ENCODE measurements at places on chromosomes 13 and 19.

- DNase-seq: no peak
Observed at GRCh38 chr13:111956261-111957151, 110.4 kb upstream of the SOX1 start.

DNA sequence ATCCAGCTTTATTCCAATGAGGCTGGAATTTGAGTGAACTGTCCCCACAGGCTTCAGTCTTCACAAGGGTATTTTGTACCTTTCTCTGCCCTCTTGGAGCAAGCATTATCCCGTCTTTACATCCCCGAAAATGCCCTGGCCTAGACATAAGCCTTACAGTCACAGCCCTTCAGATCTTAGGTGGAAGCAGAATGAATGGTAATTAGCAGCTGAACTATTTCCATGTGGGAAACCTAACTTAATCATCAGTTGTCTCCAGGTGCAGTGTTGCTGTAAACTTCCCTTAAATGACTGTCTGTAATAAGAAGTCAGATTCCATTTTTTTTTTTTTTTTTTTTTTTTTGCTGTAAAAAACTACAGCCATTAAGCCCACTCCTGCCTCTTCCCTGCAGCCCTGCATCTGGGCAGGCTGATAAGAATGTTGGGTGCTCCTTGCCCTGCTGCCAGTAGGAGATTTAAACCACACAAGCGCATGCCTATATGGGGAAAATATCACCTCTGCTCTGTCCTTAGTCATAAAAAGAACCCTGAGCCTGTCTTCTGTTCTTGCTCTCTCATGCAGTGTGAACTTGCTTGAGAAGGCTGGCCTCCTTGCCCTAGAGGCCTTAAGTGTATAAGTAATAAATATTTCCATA, 426.8 kb upstream of the SLITRK5 start:
- no peak for DNase-seq

- no peak for DNase-seq
Observed at GRCh38 chr13:51502153-51502651, 49.4 kb upstream of the INTS6 start.

GRCh38 chr13:100522618-100523309, 65.8 kb downstream of the GGACT start:
- no peak for DNase-seq

- no peak for DNase-seq
Observed at GRCh38 chr19:50534478-50534877, 20.8 kb upstream of the ASPDH start.

DNA sequence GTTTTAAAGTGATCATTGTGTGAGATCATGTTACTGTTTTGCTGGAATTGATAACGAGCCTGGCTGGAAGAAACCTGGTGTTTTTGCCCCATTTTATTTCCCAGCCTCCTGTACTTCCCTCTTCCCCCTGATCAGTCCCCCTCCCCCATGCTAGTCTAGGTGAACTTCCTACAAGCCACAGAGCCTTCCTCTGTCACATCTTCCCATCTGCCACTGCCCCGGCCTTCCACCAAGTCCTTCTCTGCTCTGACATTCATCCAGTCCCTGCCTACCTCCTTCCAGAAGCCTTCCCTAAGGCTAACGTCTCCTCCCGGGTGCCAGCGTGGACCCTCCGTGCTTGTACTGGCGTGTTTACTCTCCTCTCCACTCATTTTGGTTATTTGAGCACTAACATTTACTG, 14.3 kb downstream of the FARP1 start:
- DNase-seq: no peak

- DNase-seq: peak; percentile 93
Observed at GRCh38 chr19:13839130-13839937, 37.6 kb upstream of the NANOS3 start.

DNA sequence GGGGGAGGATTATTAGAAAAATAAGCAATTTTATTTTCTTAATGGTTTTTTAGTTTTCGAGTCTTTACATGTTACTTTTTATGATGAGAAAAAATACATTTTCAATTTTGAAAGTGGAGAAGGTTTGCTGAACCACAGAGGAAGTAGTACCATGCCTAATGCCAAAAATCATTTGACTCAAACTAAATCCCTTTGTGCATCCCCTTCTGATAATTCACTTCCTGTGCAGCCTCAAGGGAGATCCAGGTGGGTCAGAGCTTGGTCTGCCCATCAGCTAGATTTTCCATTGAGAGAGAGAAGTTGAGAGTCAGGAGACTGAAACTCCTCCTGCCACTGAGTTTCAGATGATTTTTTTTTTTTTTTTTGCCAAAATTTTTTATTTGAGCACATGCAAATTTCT, 571.7 kb downstream of the LIG4 start:
- DNase-seq: no peak

GRCh38 chr13:101965096-101965495, 436.8 kb downstream of the FGF14 start:
- no peak for DNase-seq

DNA sequence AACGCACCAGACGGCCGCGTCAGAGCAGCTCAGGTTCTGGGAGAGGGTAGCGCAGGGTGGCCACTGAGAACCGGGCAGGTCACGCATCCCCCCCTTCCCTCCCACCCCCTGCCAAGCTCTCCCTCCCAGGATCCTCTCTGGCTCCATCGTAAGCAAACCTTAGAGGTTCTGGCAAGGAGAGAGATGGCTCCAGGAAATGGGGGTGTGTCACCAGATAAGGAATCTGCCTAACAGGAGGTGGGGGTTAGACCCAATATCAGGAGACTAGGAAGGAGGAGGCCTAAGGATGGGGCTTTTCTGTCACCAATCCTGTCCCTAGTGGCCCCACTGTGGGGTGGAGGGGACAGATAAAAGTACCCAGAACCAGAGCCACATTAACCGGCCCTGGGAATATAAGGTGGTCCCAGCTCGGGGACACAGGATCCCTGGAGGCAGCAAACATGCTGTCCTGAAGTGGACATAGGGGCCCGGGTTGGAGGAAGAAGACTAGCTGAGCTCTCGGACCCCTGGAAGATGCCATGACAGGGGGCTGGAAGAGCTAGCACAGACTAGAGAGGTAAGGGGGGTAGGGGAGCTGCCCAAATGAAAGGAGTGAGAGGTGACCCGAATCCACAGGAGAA, 1.9 kb downstream of the PPP1R12C start:
- peak; percentile 23 for DNase-seq

- DNase-seq: no peak
Observed at GRCh38 chr13:20016649-20017364, 58.3 kb downstream of the ZMYM2 start.

- no peak for DNase-seq
Observed at GRCh38 chr13:102715447-102715846, 20.6 kb upstream of the METTL21C start.

- peak; percentile 13 for DNase-seq
Observed at GRCh38 chr13:113724780-113725315, 34.2 kb upstream of the TMEM255B start.

DNA sequence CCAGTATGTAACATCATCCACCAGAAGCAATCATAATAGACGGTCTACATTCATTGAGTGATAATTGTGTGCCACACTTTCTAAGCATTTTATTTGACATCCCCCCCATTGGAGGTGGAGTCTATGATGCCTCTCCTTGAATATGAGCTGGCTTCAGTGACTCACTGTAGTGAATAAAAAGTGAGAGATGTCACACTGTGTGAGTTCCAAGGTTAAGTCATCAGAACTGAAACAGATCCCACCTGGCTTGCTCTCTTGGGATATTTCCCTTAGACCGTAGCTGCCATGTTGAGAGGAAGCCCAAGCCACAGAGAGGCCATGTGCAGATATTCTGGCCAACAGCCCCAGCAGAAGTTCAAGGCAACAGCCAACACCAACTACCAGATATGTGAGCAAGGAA, 12.6 kb downstream of the RTBDN start:
- no peak for DNase-seq

- no peak for DNase-seq
Observed at GRCh38 chr19:28736528-28736927, 476.4 kb downstream of the UQCRFS1 start.

- DNase-seq: no peak
Observed at GRCh38 chr19:50349277-50350057, 16.0 kb downstream of the NAPSA start.

DNA sequence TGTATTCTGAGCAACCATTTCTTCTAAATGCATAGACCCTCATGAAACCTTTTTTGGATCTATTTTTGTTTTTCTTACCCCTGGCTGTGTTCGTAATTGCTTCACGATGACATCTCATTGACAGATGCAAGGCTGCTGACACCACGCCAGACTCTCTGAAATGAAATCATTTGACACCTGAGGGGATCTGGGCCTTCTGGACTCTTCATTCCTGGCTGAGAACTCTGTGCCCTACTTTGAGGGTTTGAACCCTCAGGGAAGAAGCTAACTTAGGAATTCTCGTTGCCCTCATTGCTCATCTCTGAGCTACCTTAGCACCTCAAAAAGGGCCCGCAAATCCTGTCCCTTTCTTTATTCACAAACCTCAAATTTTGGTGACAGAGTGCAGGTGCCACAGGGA, 40.5 kb upstream of the NBEA start:
- no peak for DNase-seq

DNA sequence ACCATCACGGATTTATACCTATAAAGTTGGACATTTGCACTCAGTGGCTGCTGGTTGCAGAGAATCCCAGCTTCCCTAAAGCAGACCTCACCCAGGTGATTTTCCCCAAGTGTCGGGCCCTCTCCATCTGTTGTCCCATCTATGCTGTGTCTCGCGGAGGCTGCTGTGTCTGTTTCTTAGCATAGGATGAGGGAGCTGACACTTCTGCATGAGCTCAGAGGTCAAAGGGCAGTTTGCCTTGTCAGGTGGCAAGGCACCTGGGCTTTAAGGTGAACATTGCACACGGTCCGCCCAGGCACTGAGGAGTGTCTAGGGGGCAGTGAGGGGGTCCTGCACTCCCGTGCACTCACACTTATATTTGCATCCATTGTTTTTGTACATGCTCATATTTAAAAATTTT, 151.6 kb downstream of the ZIC5 start:
- no peak for DNase-seq

DNA sequence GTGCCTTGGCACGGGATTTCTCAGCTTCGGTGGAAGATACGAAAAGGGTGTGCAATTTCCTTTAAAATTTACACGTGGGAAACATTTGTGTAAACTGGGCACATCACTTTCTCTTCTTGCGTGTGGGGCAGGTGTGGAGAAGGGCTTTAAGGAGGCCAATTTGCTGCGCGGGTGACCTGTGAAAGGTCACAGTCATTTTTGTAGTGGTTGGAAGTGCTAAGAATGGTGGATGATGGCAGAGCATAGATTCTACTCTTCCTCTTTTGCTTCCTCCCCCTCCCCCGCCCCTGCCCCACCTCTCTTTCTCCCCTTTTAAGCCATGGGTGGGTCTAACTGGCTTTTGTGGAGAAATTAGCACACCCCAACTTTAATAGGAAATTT, 7.2 kb downstream of the SLITRK5 start:
- DNase-seq: no peak

GRCh38 chr13:111253365-111253872, 67.0 kb upstream of the TEX29 start:
- DNase-seq: no peak

DNA sequence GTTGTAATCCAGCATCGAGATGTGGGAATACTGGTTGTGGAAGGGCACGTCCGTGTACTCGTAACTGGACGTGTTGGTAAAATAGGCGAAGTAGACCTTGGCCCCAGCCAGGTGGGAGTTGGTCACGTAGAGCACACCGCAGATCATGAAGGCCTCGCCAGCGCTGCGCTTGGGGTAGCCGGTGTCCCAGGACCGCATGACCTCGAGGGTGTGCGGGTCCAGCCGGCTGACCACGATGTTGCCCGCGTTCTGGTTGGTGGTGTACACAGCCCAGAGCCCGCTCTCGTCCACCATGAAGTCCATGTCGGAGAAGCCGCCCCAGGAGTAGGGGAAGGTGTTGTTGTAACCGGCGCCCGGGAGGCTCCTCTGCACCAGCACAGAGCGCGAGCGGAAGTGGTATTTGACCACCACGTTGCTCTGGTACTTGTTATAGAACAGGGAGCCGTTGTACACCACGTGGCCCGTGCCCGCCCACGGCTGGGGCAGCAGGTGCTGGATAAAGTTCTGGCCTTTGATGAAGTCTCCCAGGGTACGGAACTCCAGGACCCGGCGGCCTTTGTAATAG, 19.2 kb downstream of the PIN1 start:
- DNase-seq: no peak

DNA sequence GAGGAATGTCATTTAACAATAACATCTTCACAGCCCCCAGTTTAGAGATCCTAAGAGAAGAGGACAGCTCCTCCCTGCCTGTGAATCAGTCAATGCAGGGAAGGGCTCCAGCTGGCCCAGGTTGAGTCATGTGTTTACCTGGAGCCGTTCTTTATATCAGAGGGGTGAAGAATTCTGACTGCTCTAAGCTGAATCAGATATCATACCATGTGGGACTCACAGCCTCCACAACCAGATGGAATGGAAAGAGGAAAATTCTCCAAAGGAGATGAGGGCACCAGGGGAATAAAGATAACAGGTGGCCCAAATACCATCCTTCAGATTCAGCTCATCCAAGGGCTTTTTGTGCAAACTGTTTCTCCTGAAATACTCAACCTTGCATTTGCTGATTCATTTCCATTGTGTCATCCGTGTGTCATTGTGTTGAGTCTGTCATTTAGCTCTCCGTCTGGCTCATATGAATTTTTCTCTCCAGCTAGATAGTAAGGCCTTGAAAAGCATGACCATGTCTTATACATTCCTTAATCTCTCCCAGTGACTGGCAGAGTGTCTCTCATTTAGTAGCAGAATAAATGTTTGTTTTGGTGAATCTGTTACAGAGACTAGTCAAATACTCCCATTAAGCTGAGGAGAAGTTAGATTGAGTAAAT, 217.9 kb downstream of the RFC3 start:
- DNase-seq: no peak

DNA sequence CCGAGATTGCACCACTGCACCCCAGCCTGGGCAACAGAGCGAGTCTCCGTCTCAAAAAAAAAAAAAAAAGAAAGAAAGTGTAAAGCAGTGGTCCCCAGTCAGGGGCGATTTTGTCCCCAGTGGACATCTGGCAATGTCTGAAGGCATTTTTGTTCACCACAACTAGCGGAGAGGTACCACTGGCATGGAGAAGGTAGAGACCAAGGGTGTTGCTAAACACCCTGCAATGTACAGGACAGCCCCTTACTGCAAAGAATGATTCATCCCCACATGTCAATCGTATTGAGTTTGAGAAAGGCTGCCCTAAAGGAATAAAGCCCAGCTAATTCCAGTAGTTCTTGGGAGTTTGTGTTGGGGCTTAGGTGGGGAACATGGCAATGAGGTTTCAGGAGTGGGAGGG, 38.7 kb downstream of the CYP4F2 start:
- DNase-seq: no peak

- no peak for DNase-seq
Observed at GRCh38 chr13:113470073-113470472, 16.8 kb upstream of the ADPRHL1 start.

DNA sequence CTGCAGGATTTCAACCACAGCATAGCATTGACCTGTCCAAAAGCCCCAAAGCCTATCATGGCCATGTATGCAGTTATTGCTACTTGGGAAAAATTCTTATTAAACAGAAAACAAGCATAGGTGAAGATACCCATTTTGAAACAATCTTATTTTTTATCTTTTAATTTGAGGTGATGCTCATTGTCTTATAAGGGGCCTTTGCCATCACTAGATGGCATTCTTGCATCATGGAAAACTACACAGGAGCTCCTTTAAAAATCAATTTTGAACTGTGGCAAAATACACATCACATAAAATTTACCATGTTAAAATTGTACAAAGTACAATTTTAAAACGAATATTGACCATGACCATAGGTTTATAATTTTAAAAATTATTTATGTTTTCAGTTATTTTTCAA, 38.9 kb upstream of the ZNF835 start:
- DNase-seq: no peak

- DNase-seq: peak; percentile 45
Observed at GRCh38 chr19:36113894-36114720, 568 bp downstream of the POLR2I start.

- no peak for DNase-seq
Observed at GRCh38 chr13:77522444-77522843, 13.1 kb upstream of the SCEL start.

- DNase-seq: no peak
Observed at GRCh38 chr13:96744367-96745331, 249.6 kb downstream of the OXGR1 start.
